Activated CD4-positive, alpha-beta T cell treated with anti-CD3 and anti-CD28 coated beads, Interleukin-2, amount 10 ng/mL, durations not matched to agents 24 days and 14 days (primary cell): ENCODE measurements at places on chromosomes 6 and 20. TPM values are rescaled to one million over a fixed set of nuclear protein-coding genes. Genes with fewer than 3 reads are reported as not detected.

The RPS18 gene
- total RNA-seq: 3,200 and 3,212 TPM in 2 replicates

The STX11 gene
- total RNA-seq: 15.5 and 15.6 TPM in 2 replicates

The ZNF322 gene
- total RNA-seq: 9.8 and 11.0 TPM in 2 replicates

The IL17F gene
- not detected in 2 replicates for total RNA-seq

The SAMD3 gene
- 2.1 and 2.5 TPM in 2 replicates for total RNA-seq

The USP49 gene
- total RNA-seq: 5.8 and 6.3 TPM in 2 replicates

The KCNQ5 gene
- total RNA-seq: 11.5 and 13.7 TPM in 2 replicates

- no peak for DNase-seq
Measured at GRCh38 chr20:40313730-40314129, 375.3 kb downstream of the MAFB start.

DNA sequence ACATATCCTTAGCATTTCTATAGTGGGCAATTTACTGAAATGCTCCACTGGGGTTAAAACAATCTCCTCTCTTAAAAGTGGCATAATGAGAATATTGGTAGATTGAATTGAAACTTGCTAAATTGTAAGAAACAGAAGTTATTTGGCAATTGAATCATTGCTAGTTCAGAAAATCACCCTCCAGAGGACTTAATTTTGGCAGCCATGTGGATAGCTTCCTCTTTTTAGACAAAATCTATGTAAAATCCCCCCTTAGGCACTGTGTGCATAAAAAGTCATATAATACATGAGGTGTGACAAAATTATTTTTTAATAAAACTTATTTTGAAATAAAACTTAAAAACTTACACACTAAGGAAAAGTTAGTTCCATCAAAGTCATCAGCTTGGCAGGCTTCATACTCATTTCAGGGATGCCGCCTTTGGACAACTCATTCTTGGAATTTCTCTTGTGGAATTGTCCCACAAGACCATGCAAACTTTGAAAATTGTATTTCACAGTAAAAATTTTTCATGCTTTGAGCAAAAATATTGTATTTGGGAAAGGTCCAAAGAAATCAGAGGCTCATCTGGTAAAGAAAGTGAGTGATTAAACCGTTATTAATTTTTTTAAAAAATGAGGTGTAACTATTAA is 473.0 kb downstream of the BCKDHB start:
- no peak for DNase-seq

DNA sequence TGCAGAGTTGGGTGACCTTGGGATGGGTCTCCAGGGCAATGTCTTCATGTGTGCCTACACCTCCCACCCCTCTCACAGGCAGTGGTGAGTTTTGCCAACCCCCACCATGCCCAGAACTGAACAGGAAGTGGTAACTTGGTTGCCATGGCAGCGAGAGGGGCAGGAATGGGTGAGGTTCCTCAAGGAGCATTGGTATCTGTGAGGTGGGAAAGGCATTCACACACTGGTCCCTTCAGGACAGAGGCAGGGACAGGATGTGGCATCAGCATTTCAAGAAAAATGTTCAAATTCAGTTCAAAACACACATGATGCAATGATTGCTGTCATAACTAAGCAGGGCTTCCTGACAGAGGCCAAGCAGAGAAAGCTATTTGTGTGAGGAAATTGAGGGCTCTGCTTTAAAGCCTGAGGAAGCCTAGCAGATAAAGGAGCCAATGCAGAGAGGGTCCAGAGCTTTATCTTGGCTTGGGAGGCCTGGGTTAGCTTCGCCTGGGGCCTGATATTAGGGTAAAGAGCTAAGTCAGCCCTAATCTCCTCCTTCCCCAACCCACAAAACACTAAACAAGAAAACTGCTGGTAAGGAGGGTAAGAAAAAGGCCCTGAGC is 551 bp downstream of the TREML2 start:
- peak; percentile 92 for DNase-seq

DNA sequence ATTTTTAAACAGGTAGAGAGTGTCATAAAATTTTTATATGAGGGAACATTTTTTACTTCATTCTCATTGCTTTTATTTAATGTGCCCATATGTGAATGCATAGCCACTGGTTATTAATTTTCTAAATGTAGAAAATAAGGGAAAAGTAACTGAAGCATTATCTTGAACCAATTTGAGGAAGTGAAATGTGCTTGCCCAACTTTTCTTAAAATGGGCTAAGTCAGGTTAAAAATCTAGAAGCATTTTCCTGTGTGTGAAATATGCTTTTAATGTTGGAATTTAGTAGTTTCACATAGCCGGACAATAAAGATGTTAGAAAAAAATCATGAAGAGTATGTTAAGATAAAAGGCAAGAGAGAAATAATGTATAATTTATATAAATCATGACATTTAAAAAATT is 3.8 kb downstream of the SEC23B start:
- no peak for DNase-seq

- no peak for DNase-seq
Measured at GRCh38 chr6:147774856-147775255, 266.4 kb downstream of the SAMD5 start.

DNA sequence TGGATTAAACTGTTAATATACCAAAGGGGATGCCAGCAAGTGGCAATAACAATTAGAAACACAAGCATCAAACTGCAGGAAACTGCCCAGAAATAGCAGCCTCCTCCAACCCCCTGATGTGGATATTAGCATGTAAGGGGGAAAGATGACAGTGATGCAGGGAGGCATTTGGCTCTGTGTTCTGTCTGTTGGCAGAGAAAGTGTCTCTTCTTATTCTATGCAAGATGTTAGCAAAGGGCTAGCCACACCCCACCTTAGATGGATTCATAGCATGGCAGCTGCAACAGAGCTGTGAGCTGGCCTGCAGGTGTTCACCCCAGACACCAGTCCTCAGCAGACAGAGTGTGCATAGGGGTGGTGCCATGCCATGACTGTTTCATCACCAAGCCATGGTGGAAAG is 38.0 kb downstream of the SCP2D1 start:
- no peak for DNase-seq

DNA sequence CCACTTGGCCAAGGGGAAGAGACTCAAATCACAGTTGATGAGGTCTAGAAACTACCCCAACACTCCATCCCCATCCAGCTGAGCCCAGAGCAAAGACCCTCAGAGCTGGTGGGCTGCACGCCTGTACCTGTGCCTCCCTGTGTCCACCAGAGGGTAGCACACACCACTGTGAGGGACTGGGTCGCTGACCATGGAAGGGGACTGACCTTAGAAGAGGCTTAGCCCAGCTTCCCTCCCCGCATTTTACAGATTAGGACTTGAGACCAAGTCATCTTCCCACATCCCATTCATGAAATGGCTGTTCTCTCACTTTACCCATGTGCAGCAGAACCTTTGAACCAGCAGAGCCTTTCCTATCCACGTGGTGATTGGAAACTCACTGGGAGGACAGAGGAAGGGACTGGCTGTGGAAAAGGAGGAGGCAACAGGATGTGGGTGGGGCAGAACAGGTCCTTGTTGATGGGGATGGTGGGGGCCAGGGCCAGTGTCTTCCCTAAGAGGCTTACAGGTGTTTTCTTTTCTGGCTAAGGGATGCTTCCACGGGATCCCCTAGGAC is 44.3 kb downstream of the CPXM1 start:
- DNase-seq: no peak

GRCh38 chr6:40764726-40765125 is 177.6 kb upstream of the LRFN2 start:
- no peak for DNase-seq

GRCh38 chr6:3515669-3516068 is 58.8 kb upstream of the SLC22A23 start:
- no peak for DNase-seq

- DNase-seq: peak; percentile 71
Measured at GRCh38 chr6:26342106-26343004, 22.6 kb upstream of the BTN3A2 start.

DNA sequence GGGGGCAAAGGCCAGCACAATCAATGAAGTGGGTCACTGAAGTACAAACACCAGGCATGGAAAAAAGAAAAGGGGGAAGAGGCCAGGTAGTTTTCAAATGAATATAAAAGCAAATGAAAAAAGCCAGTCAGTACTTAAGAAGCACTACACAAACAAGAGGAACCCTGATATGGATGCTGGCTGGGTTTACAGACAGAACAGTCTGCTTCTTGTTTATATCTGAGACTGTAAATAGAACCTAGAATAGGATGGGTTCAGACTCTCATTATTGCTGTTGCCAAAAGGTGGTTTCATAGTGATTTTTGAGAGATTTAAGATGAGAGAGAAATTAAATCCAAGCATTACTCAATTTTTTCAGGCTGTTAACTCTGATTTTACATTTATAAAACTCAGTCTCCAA is 24.1 kb downstream of the USP45 start:
- no peak for DNase-seq

- DNase-seq: no peak
Measured at GRCh38 chr6:109075934-109076333, 18.7 kb downstream of the SESN1 start.

DNA sequence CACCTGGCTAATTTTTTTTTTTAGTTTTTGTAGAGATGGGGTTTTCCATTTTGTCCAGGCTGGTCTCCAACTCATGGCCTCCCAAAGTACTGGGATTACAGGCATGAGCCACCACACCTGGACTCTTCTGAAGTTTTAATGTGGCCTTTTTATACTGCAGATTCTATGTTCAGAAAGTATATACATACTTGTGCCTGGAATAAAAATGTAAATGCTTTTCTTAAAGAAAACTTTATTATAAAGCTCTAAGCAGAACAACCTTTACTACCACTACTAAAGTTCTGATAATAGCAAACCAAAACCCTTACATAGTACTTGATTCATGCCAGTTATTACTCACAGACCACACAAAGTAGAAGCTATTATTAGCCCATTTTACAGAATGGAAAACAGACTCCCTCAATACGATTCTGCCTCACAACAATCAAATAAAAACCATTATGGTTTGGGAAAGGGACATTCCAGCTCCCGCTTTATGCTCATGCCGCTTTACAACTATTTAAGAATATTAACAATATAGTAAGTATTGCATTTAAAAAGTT is 5.3 kb downstream of the PHIP start:
- DNase-seq: no peak

- no peak for DNase-seq
Measured at GRCh38 chr20:25032065-25032477, 25.9 kb downstream of the ACSS1 start.

DNA sequence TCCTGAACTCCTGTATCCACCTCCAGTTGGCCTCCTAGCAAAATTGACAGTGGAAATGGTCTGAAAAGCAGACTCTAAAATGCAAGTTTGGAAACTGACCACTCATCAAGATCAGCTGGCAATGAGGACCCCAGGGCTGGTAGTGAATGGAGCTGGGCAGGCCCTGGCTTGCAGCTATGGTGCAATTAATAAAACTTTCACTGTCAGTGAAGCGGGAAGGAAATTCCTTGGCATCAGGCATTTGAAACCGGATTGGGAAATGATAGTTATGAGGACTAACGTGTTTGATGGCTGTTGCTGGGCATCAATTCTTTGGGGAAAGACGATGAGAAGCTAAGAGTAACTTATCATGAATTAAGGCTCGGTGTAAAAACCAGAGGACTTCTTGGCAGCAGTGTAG is 19.1 kb downstream of the SIRPB1 start:
- DNase-seq: no peak

DNA sequence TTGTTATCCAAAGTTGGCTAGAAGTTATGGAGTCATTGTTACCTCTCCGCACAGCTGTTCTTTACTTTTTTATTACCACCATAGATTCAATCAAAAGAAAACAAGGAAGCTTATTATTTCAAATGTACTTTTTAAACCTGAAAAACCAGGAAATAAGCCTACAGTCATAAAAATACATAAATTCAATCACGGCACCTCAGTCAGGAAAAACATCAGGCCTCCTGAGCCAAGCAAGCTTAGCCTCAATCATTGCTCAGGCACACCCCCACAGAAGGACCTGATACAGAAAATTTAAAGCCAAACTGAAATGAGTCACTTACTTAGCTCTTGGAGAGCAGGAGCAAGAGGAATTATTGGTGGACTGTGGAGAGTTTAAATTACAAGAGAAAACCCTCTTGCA is 44.3 kb downstream of the MARCKS start:
- no peak for DNase-seq

DNA sequence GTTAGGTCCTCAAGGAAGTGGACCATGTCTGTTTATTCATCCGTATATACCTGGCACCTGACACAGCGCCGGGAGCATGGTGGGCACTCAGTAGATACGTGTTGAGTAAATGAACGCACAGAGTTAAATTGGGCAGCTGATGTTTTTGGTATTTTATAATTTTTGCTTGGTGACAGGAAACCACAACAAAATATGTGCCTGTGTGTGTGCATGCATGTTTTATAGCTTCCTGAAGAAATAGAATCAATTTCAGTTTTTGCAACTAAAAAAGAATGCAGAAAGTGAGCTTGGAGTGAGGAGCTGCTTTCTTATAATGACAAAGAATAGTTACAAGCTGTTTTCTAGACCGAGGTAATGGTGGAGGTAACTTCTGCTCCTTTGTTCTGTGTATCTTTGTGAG is 91.4 kb downstream of the PLCB4 start:
- DNase-seq: no peak

DNA sequence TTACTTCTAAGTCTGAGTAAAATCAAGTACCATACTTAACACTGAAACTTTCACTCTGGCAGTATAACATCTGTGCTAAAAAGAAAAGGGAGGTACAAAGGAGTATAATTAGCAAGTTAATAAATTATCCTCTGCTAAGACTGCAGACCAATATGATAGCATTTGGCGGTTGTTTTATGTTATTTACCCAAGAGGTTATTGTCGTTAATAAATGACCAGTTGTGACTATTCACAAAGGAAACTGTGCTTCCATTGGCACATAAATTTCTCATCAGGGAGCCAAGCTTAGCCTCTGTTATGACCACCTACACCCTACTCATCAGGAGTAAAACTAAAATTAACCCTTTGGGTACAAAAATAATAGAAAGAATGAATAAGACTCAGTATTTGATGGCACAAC is 86.5 kb downstream of the CRYBG1 start:
- DNase-seq: no peak

DNA sequence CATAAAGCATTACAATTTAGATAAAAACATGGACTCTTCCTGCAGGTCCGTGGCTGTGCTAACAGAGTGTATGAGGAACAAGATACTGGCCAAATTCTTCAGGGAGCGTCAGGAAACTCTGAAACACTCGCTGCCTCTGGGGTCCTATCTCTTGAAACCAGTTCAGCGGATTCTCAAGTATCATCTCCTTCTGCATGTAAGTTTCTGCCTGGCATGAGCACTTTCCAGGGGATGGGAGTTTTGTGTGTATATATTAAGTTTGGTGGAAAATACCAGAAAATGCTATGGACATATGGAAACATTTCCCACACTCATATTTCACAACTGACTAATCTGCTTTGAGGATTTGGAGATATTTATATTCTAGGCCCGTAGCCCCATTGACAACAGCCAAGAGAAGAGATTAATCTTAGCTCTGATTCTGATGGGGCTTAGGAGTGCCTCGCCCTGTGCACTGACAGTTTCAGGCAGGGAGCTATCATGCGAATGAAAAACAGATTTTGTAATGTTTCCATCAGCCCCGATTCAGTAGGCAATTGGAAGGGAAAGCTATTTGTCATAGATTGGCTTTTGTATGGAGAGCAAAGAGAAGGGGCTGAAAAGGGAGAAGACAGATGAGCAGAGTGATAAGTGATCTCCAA is 64.7 kb upstream of the MTHFD1L start:
- DNase-seq: no peak

GRCh38 chr6:45377554-45378333 is at the start of gene SUPT3H:
Gene SUPT3H (minus strand): TSS chr6:45377934.
- DNase-seq: peak; percentile 97
